ENCODE measurements at places on chromosomes 12 and 14. TPM values are rescaled to one million over a fixed set of nuclear protein-coding genes. Genes with fewer than 3 reads are reported as not detected.

The ZFP36L1 gene
- 132 TPM for total RNA-seq

The A2ML1 gene
- 10.3 TPM for total RNA-seq

The SIRT4 gene
- 4.1 TPM for total RNA-seq

The DGLUCY gene
- total RNA-seq = 31.8 TPM

The PLBD1 gene
- total RNA-seq = 12.3 TPM

DNA sequence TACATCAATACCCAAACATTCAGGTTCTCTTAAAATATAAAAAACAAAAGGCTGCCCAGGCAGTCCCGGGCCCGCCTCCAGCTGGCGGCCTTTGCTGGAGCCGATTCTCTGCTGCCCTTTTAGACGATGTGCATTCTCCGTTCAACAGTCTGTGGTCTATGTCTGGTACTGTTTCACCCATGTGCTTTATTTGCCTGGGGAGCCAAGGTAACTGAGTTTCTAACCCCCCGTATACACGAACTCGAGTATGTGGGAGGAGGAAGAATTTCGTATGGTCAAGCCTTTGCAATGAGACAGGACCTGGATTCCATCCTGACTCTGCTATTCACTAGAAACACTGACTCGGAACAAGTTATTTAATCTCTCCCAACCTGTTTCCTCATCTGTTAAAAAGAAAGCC, 54.1 kb upstream of the GPR68 start:
- peaks cover 15% of the 10 kb centered on the region for H3K36me3 ChIP-seq
- H3K4me3 ChIP-seq = no peak overlapping the region
- no peaks in the 10 kb centered on the region for H3K27me3 ChIP-seq
- H3K27ac ChIP-seq = no peak overlapping the region

- DNase-seq = no peak
- H3K4me1 ChIP-seq = no peaks in the 10 kb centered on the region
- peaks cover 3% of the 10 kb centered on the region for H3K36me3 ChIP-seq
- H3K27ac ChIP-seq = no peak overlapping the region
- H3K4me3 ChIP-seq = no peak overlapping the region
- peaks cover 5% of the 10 kb centered on the region for H3K27me3 ChIP-seq
Observed at GRCh38 chr12:1419849-1420371, 174.5 kb downstream of the FBXL14 start.

DNA sequence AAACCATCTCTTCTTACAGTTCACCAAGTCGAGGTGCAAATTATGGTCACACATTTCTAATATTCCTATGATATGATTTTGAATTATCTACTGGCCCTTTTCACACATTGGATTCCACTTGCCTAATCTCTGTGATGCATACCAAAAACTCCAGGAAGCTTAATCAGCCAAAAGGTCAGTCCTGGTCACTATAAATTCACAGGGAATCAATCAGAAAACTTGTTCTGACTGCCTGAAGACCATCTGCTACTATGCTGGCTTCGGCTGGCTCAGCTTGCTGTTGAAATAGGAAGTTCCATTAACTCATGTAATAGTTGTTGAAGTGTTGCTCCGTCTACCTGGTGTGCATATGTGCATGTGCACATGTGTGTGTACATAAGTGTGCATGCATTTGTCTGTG, 142.8 kb upstream of the FLRT2 start:
- no peak overlapping the region for H3K27ac ChIP-seq
- no peaks in the 10 kb centered on the region for H3K36me3 ChIP-seq
- DNase-seq = no peak
- H3K27me3 ChIP-seq = no peaks in the 10 kb centered on the region
- no peaks in the 10 kb centered on the region for H3K4me1 ChIP-seq

DNA sequence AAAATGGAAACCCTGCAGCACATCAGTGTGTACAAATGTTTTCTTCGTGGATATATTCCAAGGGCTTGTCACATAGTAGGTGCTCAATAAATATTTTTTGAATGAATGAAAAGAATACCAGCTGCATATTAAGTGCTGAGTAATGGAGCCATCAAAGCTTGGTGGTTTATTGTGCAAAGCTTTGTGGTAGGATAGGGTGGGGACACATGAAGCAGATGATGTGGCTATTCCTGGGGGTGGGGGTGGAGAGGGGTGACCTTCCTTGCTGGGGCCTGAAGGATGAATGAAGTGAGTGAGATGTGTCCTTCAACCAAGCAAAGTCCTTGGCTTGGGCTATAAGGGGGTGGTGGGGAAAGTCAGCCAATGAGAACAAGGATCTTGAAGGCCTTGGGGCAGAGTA, 4.3 kb upstream of the KRT81 start:
- no peak for DNase-seq
- H3K4me1 ChIP-seq = no peaks in the 10 kb centered on the region
- H3K27me3 ChIP-seq = no peaks in the 10 kb centered on the region
- no peak overlapping the region for H3K4me3 ChIP-seq

- no peak overlapping the region for H3K4me3 ChIP-seq
- H3K27ac ChIP-seq = peak overlapping the region; percentile 22
- no peaks in the 10 kb centered on the region for H3K4me1 ChIP-seq
- no peak for DNase-seq
- H3K27me3 ChIP-seq = no peaks in the 10 kb centered on the region
Observed at GRCh38 chr14:55500219-55500701, 59.8 kb upstream of the TBPL2 start.

GRCh38 chr12:52035926-52036325, 15.3 kb upstream of the NR4A1 start:
- no peaks in the 10 kb centered on the region for H3K36me3 ChIP-seq
- H3K4me3 ChIP-seq = no peak overlapping the region
- H3K4me1 ChIP-seq = peaks cover 7% of the 10 kb centered on the region
- H3K27ac ChIP-seq = no peak overlapping the region

- 0 out of 2 replicates have a peak, but pooled peaks cover 2% of the 10 kb centered on the region for H3K4me1 ChIP-seq
- H3K4me3 ChIP-seq = no peak overlapping the region
- H3K27ac ChIP-seq = no peak overlapping the region
- H3K27me3 ChIP-seq = no peaks in the 10 kb centered on the region
- DNase-seq = no peak
Observed at GRCh38 chr12:48192861-48193260, 9.4 kb downstream of the CCDC184 start.

DNA sequence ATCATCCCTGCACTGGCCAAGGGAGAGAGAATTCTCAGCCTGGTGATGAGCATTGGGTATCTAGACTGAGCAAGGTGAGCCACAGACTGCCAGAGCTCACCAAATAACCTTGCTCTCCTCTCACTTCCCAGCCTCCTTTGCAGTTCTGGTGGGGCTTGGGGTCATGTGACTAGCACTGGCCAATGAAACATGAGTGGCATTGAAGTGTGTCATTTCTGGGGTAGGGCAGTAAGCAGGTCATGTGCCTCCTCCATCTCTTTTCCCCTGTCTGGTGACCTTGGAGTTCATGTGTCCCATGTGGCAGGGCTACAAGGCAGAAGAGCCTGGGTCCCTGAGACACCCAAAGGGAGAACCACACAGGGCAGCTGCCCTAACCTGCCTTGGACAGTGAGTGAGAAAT, 3.6 kb upstream of the KRT72 start:
- no peaks in the 10 kb centered on the region for H3K36me3 ChIP-seq
- no peak for DNase-seq
- H3K4me3 ChIP-seq = no peak overlapping the region
- no peaks in the 10 kb centered on the region for H3K4me1 ChIP-seq
- H3K27me3 ChIP-seq = no peaks in the 10 kb centered on the region
